Activated CD4-positive, alpha-beta T cell treated with anti-CD3 and anti-CD28 coated beads, Interleukin-2, amount 10 ng/mL, durations not matched to agents 7 days and 5 days (primary cell): ENCODE measurements at places on chromosomes 2 and 18. TPM values are rescaled to one million over a fixed set of nuclear protein-coding genes. Genes with fewer than 3 reads are reported as not detected.
A peak's percentile ranks its signal among the peaks of the same experiment; 100 is the strongest.

LINC00305 gene
- total RNA-seq: not detected

CAPN14 gene
- total RNA-seq: 0.12 TPM

CCDC141 gene
- 14.6 TPM for total RNA-seq

GCKR gene
- not detected for total RNA-seq

NAB1 gene
- total RNA-seq: 21.9 TPM

ZNF804A gene
- total RNA-seq: not detected

LYPD6 gene
- total RNA-seq: not detected

NAT8 gene
- not detected for total RNA-seq

GRCh38 chr2:85523903-85524335 is 15.0 kb upstream of the MAT2A start:
- no peak for DNase-seq

- no peak for DNase-seq
These were observed 294.3 kb upstream of the MEX3C start for GRCh38 chr18:51491678-51492372.

- DNase-seq: no peak
These were observed 1.8 kb downstream of the PKP4 start for GRCh38 chr2:158458617-158458920.

- DNase-seq: no peak
These were observed 5.8 kb downstream of the ERMN start for GRCh38 chr2:157319795-157320194.

- no peak for DNase-seq
These were observed 28.3 kb downstream of the ZAP70 start for GRCh38 chr2:97741686-97742085.

DNA sequence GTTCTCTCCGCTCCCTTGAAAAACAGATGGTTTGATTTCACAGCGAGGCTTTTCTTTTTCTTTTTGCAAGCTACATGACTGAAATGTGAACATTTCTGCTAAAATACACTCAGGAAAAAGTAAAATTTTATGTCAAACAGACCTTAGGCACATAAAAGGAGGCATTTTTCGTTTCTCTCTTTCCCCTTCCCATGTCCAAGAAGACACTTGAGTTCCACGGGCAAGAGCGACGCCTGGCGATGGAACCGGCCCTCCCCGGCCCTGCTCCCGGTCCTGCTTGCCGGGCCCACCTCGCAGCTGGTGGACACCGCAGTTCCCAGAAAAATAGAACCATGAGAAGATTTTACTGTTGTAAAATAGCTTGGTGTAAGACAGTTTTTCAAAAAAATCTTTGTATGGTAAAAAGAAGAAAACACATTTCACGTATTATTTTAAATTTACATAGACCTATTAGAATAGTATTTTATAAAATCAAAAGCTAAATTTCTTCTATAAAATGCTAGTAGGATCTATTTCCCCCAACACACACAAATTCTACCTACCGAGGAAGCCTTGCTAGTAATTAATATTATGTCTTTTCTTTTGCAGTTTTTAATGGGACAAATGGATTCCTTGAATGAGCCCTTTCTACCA is 2.3 kb upstream of the ALKAL2 start:
- DNase-seq: peak; percentile 42

DNA sequence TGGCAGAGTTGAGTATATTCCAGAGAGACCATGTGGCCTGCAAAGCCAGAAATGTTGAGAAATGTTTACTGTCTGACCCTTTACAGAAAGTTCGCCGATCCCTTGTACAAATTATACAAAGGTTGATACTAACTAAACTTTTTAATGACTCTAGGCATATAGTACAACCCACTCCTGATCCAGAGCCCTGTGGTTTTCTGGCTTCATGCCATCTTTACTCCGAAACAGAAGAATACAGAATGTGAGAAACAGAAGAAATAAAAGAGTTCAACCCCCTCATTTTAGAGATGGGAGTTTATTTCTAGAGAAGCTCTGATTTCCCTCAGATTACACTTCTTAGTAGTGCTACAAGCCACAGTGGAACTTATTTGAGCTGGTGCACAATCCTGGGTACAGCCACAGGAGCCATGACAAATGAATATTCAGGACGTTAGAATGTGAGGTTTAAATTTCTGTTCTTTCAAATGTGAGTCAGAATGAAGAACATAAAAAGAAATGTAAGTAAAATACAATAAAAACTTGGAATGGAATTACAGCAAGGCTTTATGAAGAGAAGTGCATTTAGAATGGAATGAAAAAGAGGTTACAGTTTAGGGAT is 38.0 kb upstream of the SMCHD1 start:
- DNase-seq: no peak

- no peak for DNase-seq
These were observed 120.6 kb upstream of the SMAD7 start for GRCh38 chr18:49071317-49071716.

DNA sequence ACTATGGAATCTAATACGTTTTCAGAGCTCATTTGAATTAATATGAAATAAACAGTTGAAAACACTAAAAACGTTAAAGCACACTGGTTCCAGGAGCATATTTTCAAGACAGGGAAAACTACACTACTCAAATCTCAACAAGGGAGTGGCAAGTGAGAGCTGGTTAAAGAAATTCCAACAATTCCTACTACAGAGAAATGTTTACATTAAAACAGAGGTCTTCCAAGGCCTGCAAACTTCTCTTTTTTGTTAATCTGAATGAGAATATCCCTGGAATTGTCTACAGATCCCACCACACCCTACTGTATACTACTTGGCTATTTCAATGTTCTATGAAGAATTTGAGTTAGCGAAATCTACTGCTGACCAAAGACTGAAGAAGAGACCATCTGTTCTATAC is 231.5 kb downstream of the ZEB2 start:
- no peak for DNase-seq

- DNase-seq: no peak
These were observed 211.5 kb downstream of the GALR1 start for GRCh38 chr18:77461062-77461688.

DNA sequence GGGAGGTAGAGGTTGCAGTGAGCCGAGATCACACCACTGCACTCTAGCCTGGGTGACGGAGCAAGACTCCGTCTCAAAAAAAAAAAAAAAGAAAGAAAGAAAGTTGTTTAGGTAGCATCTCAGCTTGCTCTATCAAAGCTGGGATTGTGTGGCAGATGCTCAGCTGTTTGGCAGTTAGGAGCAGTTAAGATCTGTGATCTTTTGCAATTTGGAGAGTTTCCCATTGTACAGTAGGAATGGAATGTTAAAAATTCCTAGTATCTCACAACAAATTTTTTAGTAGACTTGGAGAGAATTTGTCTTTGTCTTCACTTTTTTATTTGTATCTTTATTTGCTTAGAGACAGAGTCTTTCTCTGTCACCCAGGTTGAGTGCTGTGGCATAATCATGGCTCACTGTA is 122.9 kb upstream of the UNC80 start:
- DNase-seq: no peak

GRCh38 chr18:53771664-53772063 is 452.8 kb downstream of the MBD2 start:
- DNase-seq: no peak

GRCh38 chr2:6866275-6866671 is 566 bp upstream of the CMPK2 start:
- DNase-seq: peak; percentile 58

DNA sequence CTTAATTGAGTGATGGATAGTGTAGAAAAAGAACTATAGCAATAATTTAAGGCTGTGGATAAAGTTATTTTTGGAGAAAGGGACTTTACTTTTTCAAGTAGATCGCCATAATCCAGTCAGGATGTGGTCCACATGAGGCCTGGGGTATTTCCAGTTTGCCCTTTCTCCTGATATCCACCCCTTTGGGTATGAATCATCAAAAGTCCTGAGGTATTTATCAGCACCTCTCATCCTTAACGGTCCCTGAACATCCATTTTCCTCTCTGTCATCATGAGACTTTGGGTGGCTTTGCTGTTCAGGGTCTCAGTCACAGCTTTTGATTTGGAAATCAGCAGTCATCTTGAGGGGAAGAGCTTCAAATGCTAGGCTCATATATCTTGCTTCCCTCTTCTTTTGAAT is 39.3 kb upstream of the ELAC1 start:
- DNase-seq: no peak

DNA sequence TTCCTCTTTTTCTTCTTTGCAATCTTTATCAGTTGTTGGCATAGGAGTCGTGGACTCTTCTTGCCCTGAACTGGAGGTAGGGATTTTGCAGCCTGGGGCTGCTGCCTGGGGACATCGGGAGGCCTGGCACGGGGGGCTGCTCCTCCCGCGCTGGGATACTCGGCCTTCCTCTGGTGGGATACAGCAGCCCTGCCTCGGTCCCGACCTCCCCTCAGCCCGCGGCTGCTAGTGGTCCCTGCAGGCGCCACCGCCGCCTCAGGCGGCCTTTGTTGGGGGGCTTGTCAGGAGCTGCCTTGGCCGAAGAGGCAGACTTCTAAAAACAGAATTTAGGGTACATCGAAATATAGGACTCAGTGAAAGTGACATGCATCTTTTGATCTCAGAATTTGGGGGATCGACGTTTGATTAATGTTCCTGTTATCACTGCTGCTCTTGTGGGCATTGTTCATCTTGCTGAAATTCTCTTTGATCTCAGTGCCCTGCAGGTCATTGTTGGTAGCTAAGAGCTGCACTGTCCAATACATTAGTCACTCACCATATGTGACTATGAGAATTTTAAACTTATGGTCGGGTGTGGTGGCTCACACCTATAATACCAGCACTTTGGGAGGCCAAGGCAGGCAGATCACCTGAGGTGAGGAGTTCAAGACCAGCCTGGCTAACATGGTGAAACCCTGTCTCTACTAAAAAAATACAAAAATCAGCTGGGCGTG is 16.3 kb downstream of the POLR2D start:
- no peak for DNase-seq

- no peak for DNase-seq
These were observed 522.9 kb upstream of the FSHR start for GRCh38 chr2:49677227-49677626.

GRCh38 chr2:160596441-160596840 is 102.8 kb upstream of the RBMS1 start:
- no peak for DNase-seq

DNA sequence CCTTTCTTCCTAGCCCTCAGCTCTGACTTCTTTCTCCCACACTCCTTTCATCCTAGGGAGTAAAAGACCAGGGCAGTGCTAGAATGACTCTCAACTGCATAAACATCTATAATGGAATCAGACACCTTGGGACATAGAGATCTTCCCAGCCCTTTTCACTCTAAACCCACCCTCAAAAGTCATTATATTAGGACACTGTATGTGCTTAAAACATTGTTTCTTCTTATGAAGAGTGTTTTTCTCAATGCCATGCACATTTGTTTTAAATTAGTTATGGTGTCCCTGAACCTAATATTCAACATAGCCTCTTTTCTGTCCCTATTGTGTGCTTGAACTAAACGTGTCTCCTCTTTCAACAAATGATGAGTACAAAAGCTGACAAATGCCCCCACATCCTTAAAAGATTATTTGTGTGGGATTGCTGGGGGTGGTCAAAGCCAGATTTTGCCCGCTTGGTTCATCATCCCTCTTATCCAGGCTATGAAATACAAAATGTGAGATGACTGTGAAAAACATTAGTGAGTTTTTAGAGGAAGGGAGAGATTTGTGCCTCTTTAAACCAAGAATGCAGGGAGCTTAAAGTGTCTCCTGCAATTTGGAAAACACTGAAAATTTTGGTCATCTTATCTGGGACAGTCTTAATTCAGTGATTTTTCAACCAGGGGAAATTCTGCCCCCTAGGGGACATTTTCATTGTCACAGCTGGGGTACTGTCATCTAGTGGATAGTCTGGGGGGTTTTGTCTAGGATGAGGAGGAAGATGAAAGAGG is 29.0 kb downstream of the SERPINB5 start:
- DNase-seq: peak; percentile 37

GRCh38 chr2:207487650-207488311 is 42.0 kb upstream of the CREB1 start:
- no peak for DNase-seq

DNA sequence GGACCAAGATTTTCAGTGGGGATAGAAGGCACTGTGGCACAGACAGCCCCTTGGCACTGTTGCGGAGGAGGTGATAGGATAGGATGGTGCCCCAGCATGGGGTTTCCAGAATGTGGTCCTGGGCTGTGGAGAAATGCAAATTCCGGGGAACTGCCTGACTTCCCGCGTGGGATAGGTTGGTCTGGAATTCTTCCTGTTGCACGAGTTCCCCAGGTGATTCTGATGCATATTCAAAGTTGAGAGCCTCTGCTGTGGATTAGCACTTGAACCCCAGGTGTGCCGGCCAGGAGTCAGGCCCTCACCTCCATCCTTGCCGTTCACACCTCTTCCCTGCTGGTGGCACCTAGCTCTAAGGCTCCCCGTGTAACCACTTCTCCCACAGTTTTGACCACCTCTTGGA is 15.5 kb downstream of the NCK2 start:
- DNase-seq: no peak

DNA sequence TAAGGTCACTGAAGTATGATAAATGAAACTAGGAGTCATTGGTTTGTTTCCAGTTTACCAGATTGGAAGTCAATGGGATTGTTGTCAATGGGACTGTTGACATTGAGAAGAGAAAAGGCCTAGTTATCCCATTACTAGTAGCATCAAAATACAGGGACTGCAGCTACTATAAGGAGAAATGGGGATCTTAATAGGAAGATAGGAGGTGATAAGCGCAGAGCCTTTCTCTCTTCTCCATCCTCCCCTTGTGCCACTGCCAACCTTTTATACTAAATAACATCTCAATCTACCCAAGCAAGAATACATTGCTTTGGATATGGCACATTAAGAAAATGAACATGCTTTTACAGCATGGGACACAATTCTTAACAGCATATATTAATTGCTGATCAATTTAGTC is 10.5 kb upstream of the BBS5 start:
- DNase-seq: no peak

DNA sequence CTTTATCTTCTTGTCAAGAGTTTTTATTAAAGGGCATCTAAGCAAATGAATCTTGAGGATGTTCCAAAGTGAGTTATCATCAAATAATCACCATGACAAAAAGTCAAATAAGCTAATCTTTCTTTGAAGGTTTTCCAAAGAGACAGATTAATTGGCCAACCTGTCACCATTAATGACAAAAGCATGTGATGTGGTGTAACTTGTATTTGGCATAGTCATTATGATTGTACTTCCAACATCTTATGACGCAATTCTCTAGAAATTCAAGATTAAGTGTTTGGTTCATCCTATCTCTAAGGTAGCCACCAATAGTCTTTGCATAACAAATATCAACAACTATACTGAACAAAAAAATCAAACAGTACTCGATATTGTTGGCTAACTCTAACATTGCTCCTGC is 28.6 kb downstream of the RBMS1 start:
- DNase-seq: no peak

- no peak for DNase-seq
These were observed 61.5 kb downstream of the EFR3B start for GRCh38 chr2:25103287-25103871.

DNA sequence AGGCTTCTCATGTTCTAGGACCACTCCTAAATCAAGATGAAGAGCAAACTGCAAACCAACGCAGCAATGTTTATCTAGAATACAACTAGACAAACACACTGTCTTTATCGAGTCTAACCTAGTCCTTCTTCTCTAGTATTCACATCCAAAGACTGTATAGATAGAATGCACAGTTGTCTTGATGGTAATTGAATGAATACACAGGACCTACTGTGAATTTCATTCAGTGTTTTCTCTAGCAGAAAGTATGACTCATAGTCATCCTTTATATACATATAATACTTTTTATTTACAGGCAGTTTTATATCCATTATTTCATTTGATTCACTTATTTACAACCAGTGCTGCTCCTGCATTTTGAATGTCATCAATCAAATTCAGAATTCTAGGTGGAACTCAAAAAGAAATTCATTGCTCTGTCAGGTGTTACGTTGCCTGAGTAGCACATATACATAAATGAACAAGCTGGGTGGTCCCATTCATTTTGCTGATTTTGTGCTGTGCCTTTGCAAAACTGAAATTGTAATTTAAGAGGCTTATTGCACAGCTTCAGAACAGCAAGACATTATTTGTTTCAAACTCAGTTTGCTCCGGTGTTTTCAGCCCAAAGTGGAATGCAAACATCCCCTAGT is 374.8 kb downstream of the EPHA4 start:
- no peak for DNase-seq
